Inflammatory macrophage treated with lipopolysaccharide for 4 hours (primary cell): ENCODE measurements at places on chromosomes 7 and 10.

GRCh38 chr10:84567133-84567532 lies 238.7 kb downstream of the CCSER2 start:
- no peak for DNase-seq

- no peak for DNase-seq
These were observed 34.5 kb downstream of the LHPP start for GRCh38 chr10:124496150-124496549.

GRCh38 chr10:102287538-102287937 lies 42.2 kb downstream of the GBF1 start:
- DNase-seq: no peak

GRCh38 chr10:17961551-17962422 lies 10.1 kb downstream of the SLC39A12 start:
- DNase-seq: peak; percentile 9

DNA sequence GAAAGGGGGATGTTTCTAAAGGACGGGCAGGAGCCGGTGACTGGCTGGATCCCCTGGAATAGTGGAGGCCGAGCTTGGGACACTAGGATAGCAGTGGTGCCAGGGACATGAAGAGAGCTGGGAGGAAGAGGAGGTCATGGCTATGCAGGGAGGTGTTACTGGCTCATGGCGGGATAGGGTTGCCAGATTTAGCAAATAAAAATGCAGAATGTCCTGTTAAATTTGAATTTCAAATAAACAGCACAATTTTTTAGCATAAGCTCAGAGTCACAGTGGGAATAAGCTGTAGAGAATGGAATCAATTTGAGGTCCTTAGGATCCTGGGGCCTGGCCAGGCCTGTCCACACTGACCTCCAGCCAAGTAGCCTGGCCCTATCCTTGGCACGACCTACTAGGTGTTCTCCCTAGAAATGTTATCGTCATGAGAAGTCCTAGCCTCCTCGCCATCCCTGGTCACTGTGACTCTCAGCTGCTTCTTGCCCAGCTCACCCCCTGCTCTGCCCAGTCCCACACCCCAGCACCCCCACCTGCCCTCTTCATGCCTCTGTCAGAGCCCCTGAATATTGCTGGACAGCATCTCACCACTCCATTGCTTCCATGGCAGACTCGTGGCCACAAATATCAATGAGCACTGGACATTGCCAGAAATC lies 7.6 kb upstream of the KCP start:
- no peak for DNase-seq

GRCh38 chr7:44163591-44163990 lies 22.5 kb upstream of the MYL7 start:
- no peak for DNase-seq

- no peak for DNase-seq
These were observed 425.9 kb downstream of the LRMDA start for GRCh38 chr10:75857269-75857846.

GRCh38 chr7:19369806-19370205 lies 224.6 kb upstream of the FERD3L start:
- DNase-seq: no peak

- DNase-seq: no peak
These were observed 4.2 kb downstream of the NT5C2 start for GRCh38 chr10:103188853-103189252.

DNA sequence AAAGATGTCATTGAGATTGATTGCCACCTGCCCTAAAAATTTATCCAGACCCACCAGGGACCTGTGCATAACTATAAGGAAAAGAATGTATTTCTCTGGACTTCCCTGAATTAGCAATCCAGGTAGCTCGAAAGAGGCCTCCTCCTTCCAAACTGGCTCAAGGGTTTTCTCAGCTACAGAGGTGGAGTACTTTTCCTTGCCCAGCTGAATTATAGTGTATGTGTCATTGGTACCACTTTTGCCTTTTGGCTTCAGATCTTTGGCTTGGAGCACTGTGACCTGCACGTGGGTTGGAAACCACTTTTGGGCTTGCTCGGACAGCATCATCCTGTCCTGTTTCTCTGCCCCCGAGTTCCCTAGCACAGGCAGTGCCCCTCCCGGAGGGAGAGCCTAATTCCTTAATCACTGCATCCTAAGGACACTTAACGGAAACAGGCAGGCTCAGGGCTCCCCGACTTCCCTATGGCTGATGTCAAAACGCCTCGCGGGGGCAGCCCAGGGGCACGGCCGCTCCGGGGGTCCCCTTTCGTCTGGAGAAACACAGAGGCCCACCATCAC lies 825 bp downstream of the RAB11FIP2 start:
- peak; percentile 44 for DNase-seq

DNA sequence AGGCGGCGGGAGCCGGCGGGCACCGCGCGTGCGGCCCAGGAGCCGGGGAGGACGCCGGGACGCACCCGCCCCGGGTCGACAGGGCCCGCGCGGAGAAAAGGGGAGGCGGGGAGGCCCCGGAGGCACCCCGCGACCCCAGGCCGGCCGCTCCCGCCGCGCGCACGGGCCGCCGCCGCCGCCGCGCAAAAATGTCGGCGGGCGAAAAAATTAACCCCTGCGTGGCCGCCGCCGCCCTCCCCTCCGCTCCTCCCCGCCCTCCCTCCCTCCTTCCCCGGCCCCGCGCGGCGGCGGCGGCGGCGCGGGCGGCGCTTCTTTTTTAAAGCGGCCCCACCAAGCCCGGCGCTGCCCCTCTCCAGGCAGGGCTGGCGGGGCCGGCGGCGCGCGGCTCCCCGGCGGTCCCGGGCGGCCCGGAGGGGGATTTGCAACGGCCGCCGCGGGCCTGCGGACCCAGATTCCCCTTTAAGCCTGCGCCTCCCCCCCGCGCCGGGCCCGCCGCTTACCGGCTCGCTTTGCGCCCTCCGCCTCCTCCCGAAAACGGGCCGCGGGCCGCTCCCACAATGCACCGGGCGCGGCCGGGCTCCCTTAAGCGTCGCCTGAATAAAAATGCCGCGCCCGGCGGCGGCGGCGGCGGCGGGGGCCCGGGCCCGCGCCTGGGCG lies 465 bp downstream of the SEPHS1 start:
- DNase-seq: peak; percentile 79

GRCh38 chr10:8112230-8112905 lies 57.9 kb downstream of the GATA3 start:
- no peak for DNase-seq

DNA sequence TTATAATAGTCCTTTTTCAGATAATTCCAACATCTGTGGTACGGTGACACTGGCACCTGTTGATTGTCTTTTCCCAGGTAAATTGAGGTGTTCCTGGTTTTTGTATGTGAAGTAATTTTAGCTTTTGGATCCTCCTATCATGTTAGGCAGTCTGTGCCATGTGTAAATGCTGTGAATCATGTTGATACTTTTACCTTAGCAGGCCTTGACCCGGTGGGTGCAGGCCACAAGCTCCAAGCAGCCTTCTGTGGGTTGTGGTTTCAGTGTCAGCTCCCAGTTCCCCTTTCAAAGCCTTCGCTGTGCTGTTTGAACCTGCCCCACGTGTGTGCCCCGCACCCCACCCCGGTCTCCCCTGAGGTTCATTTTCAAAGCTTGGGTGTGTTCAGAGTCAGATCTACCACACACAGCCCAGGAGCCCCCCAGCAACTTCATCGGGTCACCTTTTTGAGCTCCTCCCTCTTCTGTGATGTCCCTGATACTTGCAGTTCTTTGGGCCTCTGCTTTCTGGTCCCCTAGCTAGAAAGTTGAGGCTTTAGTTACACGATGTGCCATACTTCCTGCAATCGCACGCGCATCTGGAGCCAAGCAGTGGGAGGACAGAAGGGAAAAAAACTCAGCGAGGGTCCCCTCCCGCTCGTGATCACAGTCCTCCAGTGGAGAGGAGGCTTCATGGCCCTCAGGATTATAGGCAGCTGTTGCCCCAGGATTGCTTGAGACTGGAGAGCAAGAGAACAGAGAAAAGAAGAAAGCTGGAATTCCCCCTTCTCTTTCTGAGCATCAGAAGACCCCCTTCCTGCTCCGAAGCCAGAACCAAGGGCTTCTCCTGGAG lies 8.7 kb upstream of the BHLHA15 start:
- peak; percentile 27 for DNase-seq

DNA sequence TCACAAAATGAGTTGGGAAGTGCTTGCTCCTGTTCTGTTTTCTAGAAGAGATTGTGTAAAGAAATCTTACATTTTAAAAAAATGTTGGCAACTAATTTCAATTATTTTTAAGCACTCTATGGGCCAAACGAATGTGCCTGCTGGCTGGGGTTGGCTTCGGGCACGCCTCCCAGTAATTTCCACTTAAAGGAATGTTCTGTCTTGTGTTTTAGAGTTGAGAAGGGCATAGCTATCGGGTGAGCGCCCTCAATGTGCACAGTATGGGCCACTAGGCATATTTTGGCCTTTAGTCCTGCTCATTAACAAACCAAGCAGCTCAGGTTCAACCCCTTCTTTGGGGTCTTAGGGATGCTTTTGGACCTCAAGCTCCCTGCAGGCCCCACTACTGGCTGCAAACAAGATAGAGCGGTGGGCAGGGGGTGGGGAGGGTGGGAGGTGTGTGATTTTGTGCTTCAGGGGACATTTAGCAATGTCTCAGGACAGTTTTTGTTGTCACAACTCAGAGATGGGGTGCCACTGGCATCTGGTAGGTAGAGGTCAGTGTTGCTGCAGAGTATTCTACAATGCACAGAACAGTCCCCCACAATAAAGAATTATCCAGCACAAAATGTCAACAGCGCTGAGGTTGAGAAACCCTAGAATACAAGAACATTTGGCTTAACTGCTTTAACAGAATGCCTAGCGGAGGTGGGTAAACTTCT lies 40.7 kb downstream of the TACC2 start:
- no peak for DNase-seq

DNA sequence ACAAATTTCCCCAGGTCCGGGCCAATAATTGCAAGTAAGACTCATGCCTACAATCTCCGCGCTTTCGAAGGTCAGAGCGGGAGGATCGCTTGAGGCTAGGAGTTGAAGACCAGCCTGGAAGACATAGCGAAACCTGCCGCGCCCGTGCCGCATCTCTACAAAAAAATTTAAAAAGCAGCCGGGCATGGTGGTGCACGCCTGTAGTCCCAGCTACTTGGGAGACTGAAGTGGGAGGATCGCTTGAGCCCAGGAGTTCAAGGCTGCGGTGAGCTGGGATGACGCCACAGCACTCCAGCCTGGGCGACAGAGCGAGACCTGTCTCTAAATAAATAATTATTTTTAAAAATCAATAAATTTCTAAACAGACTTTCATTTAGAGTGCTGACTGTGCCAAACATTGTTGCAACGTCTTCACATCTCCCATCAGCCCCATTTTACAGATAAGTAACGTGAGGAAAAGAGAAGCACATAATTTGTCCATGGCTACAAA lies 494 bp upstream of the CFAP43 start:
- no peak for DNase-seq

- DNase-seq: no peak
These were observed 19.5 kb upstream of the FOXL3 start for GRCh38 chr7:270351-270983.

- DNase-seq: no peak
These were observed 396.8 kb downstream of the KCNMA1 start for GRCh38 chr10:77240706-77241349.

GRCh38 chr10:5413012-5413938 lies 918 bp downstream of the NET1 start:
- DNase-seq: peak; percentile 34

DNA sequence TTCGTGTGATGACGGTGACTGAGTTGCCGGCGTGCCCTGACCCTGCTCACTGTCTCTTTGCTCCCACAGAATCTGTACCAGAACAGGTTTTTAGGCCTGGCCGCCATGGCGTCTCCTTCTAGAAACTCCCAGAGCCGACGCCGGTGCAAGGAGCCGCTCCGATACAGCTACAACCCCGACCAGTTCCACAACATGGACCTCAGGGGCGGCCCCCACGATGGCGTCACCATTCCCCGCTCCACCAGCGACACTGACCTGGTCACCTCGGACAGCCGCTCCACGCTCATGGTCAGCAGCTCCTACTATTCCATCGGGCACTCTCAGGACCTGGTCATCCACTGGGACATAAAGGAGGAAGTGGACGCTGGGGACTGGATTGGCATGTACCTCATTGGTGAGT lies 199.2 kb downstream of the HECW1 start:
- no peak for DNase-seq

DNA sequence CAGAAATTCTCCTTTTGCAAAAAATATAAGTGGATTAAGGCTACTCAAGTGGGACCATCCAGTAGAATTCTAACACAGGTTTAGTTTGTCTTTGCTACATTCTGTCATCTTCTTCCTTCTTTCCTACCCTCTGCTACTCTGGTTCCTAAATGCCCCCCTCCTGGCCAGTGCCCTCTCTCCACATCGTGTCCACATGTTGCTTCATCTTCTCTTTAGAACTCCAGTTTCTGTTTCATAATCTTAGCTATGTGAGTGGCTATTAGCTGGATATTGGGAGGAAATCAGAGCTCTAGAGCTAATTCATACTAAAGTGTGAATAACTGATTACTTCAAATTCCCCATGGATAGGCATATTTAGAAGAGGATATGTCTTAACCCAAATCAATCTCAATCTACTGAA lies 528.5 kb downstream of the LRMDA start:
- DNase-seq: peak; percentile 62

- DNase-seq: peak; percentile 80
These were observed 219.5 kb upstream of the AOAH start for GRCh38 chr7:36943591-36944435.

DNA sequence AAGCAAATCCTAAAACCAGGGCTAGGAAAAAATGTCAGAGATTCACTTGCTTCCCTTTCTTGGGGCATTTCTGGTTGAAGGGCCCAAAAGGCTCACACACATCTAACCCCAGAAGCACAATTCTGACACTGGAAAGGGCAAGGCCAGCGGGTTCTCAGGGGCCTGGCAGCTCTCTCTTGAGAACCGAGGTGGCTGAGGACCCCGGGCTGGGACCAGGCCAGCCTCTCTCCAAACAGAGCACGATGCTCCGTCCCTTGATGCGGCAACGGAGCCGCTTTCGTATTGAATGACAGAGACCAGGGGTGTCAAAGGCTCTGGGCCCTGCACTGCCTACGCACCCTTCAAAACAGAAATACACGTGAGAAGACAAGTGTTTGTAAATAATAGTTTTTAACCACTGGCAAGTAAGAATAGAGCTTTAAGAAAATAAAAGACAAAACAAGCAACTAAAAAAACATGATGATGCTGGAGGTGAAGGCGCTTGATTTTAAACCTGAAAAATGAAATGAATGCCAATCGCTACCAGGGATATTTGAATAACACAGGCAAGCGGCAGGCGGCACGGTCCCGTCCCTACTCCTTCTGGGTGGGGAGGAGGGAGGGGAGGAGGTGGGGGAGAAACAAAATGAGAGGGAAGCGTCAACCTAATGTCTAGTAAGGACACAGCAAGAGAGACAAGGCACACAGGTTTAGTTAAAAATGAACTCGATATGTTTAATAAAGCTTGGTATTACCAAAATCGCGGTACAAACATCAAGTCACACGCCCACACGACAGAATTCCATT lies 68.0 kb downstream of the SLC29A4 start:
- no peak for DNase-seq

- DNase-seq: no peak
These were observed 189.0 kb downstream of the ANK3 start for GRCh38 chr10:60200682-60201053.

DNA sequence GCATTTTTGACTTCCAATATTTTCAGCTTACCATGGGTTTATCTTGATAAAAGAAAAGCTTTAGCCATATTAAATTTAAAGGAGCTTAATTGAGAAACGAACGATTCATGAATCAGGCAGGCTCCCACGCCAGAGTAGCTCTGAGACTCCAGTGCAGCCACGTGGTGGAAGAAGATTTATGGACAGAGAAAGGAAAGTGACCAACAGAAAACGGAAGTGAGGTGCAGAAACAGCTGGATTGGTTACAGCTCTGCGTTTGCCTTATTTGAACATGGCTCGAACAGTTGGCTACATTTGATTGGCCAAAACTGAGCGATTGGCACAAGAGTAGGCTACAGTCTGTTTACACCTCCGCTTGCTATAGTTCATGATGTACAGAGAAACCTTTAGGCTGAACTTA lies 395.4 kb downstream of the GATA3 start:
- DNase-seq: no peak

GRCh38 chr10:70613941-70614340 lies 11.4 kb upstream of the PRF1 start:
- no peak for DNase-seq
